ENCODE measurements at places on chromosomes 5 and 9. TPM values are rescaled to one million over a fixed set of nuclear protein-coding genes. Genes with fewer than 3 reads are reported as not detected.

PTGES2 gene
- 61.5 TPM for total RNA-seq

GRCh38 chr9:98310752-98311392, 55.4 kb upstream of the TBC1D2 start:
- no peak for DNase-seq

GRCh38 chr9:124349267-124349666, 66.0 kb downstream of the PSMB7 start:
- no peak for DNase-seq

PLPP7 gene
- total RNA-seq = 7.2 TPM

GRCh38 chr5:13985731-13986418, 41.4 kb upstream of the DNAH5 start:
- no peak for DNase-seq

LSM11 gene
- 7.5 TPM for total RNA-seq

GRCh38 chr9:13900449-13900848, 413.5 kb downstream of the NFIB start:
- DNase-seq = no peak

ASPN gene
- total RNA-seq = 40.9 TPM

DNA sequence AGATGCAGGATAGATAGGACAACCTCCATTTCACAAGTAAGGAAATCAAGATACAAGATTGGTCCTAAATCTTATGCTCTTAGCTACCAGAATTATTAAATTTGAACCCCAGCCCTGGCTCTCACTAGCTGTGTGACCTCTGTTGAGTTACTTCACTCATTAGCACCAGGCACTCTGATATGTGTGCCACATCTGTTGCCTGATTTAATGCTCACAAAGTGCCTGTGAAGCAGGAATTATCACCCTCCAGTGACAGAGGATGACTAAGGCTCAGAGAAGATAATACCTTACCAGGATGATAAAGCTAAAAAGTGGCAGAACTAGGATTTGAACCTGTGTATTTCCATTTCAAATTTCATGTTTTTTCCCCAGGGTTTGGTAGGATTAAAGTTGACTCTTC, 110.0 kb downstream of the PLPPR1 start:
- no peak for DNase-seq

- DNase-seq = no peak
Observed at GRCh38 chr5:141809380-141810096, 68.7 kb downstream of the PCDH1 start.

DNA sequence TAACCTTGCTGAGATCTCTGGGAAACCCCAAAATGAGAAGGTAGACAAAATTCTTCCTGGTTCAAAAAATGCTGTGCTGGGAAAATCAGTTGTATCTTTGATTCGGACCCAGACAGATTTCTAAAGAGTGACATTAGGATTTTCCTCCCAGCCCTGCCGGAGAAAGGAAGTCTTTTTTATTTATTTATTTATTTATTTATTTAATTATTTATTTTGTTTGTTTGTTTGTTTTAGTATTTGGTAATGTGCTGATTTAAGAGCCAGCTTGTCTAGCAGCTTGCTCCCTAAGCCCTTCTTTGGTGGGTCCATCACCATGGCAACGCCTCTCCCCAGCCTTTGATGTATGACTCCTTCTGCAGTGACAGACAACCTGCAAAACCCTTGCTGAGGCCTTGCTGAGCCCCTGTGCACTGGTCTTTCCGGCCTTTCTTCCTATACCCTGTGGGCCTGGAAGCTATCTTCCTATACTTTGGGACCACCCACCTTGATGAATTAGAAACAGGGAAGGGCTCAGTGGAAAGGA, 60.6 kb upstream of the AFAP1L1 start:
- no peak for DNase-seq

PJA2 gene
- total RNA-seq = 89.6 TPM

DNA sequence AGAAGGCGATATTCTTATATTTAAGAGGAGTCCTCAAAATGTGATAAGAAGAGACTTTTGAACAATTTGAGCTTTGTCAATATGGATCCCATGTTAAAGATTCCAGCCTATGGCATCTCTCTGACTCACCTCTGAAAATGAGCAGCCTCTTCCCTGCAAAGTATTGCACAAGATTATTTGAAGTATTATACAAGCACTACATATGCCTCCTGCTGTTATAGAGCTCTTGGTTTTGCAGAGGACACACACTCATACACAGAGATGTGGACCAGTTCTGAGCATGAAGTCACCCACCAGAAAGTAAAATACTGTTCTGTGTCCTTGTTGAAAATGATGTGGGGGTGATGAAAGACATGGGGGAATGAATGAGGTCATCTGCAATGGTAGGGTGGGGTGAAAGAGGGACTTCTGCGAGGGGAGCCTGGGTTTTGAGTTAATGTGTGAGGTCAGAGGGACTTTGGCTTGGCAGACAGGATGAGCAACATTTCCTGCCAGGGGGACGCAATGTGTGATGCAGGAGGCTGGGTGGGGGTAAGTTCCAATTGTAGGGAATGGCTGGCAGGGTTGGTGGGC, 25.8 kb downstream of the FBXL7 start:
- no peak for DNase-seq

GRCh38 chr5:145699846-145700245, 135.3 kb downstream of the PRELID2 start:
- no peak for DNase-seq

GRCh38 chr5:33400675-33401074, 40.1 kb upstream of the TARS1 start:
- no peak for DNase-seq

GRCh38 chr9:32177396-32177795, 207.0 kb upstream of the ACO1 start:
- DNase-seq = no peak
